ENCODE measurements at places on chromosomes 2 and 18. TPM values are rescaled to one million over a fixed set of nuclear protein-coding genes. Genes with fewer than 3 reads are reported as not detected.

The MXD1 gene
- total RNA-seq: 1.6 TPM

The ERBB4 gene
- total RNA-seq: 1.8 TPM

The SMYD1 gene
- not detected for total RNA-seq

The TRPM8 gene
- not detected for total RNA-seq

The COPS8 gene
- 51.0 TPM for total RNA-seq

The UGT1A8 gene
- total RNA-seq: not detected

The TUBB8B gene
- 1.2 TPM for total RNA-seq

All from WTC11 (cell line).